Pericardium fibroblast (primary cell): ENCODE measurements at places on chromosomes 13 and 19. TPM values are rescaled to one million over a fixed set of nuclear protein-coding genes. Genes with fewer than 3 reads are reported as not detected.

The SSC5D gene
- total RNA-seq: 9.1 and 19.5 TPM in 2 replicates

The HSH2D gene
- not detected in 2 replicates for total RNA-seq

The CYP2A6 gene
- total RNA-seq: not detected in 2 replicates

The FOXA3 gene
- total RNA-seq: not detected in 2 replicates

The C19orf67 gene
- not detected in 2 replicates for total RNA-seq

The CCDC8 gene
- total RNA-seq: 43.2 and 72.2 TPM in 2 replicates

The ZNF600 gene
- total RNA-seq: 1.4 and 2.3 TPM in 2 replicates

The DENND1C gene
- total RNA-seq: 0.09 TPM in 1 of 2 replicates, not detected in the other

The LHB gene
- total RNA-seq: not detected in 2 replicates

The TNFSF13B gene
- 0.85 and 1.8 TPM in 2 replicates for total RNA-seq

The CXCL17 gene
- not detected in 2 replicates for total RNA-seq

The PRRG2 gene
- 0.09 TPM in 1 of 2 replicates, not detected in the other for total RNA-seq

The ITGBL1 gene
- 22.3 and 59.1 TPM in 2 replicates for total RNA-seq

The LHFPL6 gene
- 65.1 and 72.5 TPM in 2 replicates for total RNA-seq

The ZFR2 gene
- not detected in 2 replicates for total RNA-seq

The KCTD12 gene
- total RNA-seq: 11.4 and 56.5 TPM in 2 replicates

The PSPN gene
- total RNA-seq: 1.0 and 1.2 TPM in 2 replicates

The ZNF471 gene
- 1.5 and 4.6 TPM in 2 replicates for total RNA-seq

The ATF5 gene
- total RNA-seq: 24.9 and 117 TPM in 2 replicates
